ENCODE measurements at places on chromosomes 3 and 15.

- no peak for DNase-seq
These were observed 91.2 kb downstream of the POLR2M start for GRCh38 chr15:57797568-57798267.

- no peak for DNase-seq
These were observed 142.5 kb upstream of the EIF1B start for GRCh38 chr3:40166997-40167396.

DNA sequence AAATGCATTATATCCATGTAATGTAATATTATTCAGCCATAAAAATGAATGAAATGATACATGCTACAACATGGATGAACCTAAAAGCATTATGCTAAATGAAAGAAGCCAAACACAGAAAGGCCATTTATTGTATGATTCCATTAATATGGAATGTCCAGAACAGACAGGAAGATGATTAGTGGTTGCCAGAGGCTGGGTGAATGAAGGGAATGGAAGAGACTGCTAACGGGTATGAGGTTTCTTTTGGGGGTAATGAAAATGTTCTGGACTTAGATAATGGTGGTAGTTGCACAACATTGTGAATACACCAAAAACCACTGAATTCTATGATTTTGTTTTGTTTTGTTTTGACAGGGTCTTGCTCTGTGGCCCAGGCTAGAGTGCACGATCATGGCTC, 61.6 kb upstream of the MAP4 start:
- no peak for DNase-seq

GRCh38 chr3:134374105-134374790, at the start of gene AMOTL2:
TSS of gene AMOTL2 (minus strand) at chr3:134374447. CDS start at chr3:134371433, 3,014 bp downstream.
- no peak for DNase-seq

- no peak for DNase-seq
These were observed 80.7 kb downstream of the DIPK2A start for GRCh38 chr3:144052275-144052674.

GRCh38 chr3:56406826-56407515, 61.3 kb downstream of the ERC2 start:
- no peak for DNase-seq

- no peak for DNase-seq
These were observed 171.5 kb downstream of the RPLP1 start for GRCh38 chr15:69624155-69624520.

- no peak for DNase-seq
These were observed 52.2 kb downstream of the SATB1 start for GRCh38 chr3:18372786-18373405.

DNA sequence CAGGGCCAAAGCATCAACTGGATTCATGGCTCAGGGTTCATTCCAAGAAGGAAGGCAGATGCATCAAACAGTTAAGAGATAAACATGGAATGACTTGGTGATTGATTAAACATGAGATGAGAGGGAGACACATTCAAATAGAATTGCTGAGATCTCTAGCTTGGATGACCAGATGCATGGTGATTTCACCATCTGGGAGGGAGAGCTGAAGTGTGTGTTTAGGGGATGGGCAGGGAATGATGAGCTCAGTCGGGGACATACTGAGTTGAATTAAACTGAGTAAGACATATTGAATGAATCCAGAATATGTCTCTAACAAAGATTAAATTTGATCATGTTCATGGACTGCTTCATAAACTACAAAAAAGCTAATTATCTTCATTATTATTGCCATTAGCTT, 35.5 kb downstream of the CADPS start:
- DNase-seq, result no peak

GRCh38 chr3:155196131-155197021, 97.1 kb downstream of the STRIT1 start:
- no peak for DNase-seq

GRCh38 chr3:46367811-46368210, 2.9 kb upstream of the CCR5 start:
- DNase-seq, result no peak

DNA sequence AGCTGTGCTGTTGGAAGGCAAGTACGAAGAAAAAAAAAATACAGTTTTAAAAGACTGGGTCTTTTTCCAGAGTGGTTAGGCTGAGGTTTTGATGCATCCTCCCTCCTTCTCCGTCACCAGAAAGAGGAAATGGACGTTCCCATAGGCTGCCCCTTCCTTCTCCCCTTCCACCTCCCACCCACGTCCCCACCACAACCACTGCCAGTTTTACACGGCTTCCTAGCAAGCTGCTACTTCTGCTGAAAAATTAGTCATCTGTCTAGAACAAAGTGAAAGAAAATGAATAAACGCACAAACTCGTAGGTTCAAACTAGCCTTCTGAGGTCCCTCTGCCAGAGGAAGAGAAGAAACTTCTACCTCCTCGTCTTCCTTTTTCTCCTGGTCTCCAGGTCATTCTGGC, 71.6 kb upstream of the RPL35A start:
- DNase-seq, result no peak

DNA sequence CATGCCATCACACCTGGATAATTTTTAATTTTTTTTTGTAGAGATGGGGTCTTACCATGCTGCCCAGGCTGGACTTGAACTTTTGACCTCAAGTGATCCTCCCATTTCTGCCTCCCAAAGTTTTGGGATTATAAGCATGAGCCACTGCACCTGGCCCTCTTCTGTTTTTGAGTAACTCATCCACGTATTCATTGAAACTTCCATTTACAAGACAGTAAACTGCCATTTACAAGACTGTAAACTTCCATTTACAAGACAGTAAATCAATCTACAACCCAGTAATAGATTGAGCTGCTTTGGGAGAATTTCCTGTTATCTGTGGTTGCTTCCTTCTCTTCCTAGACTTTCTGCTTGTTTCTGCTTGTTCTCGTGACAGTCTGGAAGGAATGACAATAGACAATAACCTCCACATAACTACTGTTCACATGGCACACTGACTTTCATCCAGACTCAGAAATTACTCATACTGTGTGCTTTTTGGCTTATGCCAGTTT, 114.7 kb upstream of the CCNL1 start:
- DNase-seq, result no peak

DNA sequence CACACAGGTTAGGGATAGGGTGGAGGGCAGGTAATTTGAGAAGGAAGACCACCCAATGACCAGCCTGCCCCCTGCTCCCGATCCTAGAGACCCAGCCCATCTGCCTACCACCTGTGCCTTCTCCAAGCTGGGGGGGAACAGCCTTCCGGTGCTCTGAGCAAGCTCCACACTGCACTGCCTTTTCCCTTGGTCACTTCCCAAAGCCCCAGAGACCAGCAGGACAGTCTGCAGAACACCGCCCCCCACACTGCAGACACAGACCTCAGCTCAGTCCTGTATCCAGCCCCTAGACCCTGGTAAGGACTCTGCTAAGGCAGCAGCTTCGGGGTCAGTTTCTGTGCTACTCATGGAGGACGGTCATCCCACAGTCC, 156.9 kb downstream of the MEGF11 start:
- DNase-seq, result no peak

DNA sequence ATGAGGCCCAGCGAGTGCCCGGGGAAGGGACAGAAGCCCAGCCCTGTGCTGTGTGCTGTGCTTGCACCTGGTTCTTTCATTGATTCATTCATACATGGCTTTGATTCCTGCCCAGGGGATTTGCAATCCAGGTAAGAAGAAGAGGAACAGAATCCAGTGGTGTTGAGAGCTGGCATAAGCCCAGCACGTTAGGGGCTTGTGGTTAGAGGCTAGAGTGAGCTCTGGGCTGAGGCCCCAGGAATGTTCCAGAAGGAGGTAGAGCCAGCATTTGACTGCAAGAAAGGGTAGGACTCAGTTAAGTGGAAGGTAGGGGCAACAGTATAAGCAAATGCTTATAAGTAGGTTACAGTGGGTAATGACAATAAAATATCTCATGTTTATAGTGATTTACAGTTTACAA, 2.3 kb downstream of the VWA5B2 start:
- DNase-seq, result no peak

DNA sequence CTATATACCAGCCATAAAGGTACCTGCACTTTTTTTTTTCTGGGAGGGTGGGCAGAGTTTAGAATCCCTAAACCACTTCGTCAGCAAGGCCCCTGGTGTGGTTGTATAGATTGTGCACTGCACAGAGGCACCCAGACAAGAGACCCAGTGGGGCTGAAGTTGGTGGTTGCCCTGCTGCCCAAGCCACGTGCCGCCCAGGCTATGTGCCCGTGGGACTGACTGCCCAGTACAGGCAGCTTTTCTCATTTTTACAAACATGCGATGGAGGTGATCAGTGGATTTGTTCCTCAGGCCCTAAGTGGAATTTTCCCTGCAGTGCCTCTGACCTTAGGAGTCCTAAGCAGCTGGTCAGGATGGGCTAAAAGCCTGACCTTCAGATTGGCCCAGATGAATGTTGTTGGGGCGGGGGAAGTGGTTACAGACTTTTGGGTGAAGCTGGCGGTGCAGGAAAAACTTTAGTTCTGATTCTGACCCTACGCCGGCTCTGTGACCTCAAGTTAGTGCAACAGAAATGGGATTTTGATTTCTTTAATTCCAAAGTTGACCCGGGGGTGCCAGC, 34.9 kb upstream of the LIMD1 start:
- no peak for DNase-seq

DNA sequence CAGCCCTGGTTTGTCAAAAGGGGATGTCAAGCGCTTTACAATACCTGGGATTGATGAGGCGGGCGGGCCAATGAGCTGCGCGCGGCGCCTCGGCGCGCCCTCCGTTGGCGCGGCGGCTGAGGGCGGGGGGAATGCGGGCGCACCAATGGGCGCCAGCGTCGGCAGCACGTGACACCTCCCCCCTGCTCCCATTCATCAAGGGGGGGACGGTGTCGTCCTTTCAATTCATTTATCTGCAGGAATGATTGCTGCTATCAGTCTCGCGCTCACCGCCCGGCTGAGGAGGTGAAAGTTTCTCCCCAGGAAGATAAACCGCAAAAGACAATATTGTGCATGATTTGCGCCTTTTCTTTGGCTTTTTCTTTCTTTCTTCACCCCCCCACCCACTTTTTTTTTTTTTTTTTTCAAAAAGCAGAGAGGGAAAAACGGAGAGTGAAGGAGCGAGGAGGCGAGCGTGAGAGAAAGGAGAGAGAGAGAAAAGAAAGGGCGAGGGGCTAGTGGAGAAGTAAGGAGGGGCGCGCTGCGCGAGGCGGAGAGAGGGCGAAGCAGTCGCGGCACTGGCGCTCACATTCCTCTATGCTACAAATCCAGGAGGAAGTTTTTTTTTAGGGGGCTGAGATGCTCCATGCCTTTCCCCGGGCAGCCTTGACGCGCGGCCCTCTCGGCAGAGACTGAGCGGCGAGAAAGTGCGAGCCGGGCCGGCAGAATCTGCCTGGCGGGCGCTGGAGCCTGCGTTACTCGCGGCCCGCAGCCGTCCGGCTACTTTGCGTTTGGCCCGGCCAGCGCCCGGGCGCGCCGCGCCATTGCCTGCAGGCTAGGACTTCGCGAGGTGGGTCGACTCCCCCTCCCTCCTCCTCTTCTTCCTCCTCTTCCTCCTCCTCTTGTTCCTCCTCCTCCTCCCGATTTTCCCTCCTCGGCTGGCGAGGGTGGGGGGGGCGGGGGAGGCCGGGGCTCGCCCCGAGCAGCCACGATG, at the start of gene ZIC1:
Gene ZIC1, plus strand, starts transcription at position 223 of the 973 bp plus-strand sequence. Its CDS starts 748 bp downstream, at position 971.
- no peak for DNase-seq

- DNase-seq, result no peak
These were observed 19.8 kb downstream of the DGKG start for GRCh38 chr3:186342197-186342596.

GRCh38 chr3:194244167-194244566, 107.0 kb downstream of the CPN2 start:
- no peak for DNase-seq

DNA sequence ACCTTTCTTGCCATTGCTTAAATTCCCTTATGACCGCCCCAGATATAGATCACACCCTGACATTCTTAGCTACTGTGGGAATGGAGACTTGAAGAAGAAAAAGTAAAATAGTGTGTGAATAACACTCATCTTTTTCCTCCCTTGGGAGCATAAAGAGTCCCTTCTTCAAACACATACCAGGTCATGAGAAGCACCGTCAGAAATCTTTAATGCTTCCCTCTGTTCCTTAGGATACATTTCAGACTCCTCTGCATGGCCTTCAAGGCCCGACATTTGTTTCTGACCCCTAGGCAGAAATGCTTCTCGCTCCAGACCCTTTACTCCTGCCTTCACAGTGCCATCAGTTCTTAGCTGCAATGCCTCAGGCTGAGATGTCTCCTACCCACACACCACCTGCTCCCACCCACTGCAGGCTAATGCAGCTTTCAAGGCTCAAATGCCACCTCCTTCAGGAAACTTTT, 143.8 kb upstream of the IL12A start:
- no peak for DNase-seq

GRCh38 chr3:70646635-70647034, 334.2 kb upstream of the MDFIC2 start:
- no peak for DNase-seq

DNA sequence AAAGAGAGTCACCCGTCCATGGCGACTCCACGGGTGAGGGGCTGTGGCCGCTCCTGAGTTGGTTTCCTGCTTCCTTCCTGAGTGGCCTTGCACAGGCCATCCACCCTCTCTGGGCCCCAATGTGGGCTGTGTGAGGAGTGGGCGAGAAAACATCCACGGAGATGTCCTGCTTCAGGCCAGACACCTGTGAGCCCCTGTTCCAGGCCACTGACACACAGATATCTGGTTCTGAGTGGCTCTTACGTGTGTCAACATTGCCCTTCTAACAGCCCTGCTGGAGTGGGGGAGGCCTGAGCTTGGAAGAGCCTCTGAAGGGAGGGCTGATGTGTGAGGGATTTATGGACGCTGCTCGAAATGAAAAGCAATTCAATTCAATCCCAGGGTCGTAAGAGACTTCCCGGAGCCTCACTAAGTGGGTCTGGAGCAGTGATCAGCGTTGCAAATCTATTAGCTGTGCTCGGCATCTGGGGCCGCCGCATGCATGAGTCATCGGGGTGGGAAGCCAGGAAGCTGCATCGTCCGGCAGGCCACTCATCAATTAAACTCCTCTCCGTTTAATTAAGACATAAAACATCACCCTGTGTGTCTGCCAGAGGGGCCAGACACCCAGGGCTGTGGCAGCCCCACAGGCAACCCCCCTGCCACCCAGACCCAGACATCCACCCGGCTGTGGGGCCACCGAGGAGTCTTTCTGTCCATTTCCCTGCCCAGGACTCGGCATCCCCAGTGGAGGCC, 20.0 kb upstream of the PRR23E start:
- DNase-seq, result no peak

DNA sequence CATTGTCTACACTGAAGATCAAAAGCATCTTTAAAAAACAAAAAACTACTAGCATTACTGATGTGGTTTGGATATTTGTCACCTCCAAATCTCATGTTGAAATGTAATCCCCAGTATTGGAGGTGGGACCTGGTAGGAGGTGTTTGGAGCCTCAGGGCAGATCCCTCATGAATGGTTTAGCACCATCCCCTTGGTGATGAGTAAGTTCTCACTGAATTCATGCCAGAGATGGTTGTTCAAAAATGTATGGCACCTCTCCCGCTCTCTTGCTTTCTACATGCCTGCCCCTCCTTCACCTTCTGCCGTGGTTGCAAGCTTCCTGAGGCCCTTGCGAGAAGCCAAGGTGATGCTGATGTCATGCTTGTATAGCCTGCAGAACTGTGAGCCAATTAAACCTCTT, 136.6 kb upstream of the FHIT start:
- no peak for DNase-seq

GRCh38 chr15:34217587-34218225, 7.1 kb upstream of the EMC4 start:
- DNase-seq, result no peak

GRCh38 chr3:180267202-180267843, 230.6 kb upstream of the PEX5L start:
- no peak for DNase-seq

Measured in stimulated activated CD4-positive, alpha-beta T cell treated with anti-CD3 and anti-CD28 coated beads, Interleukin-1b, Interleukin-23, amount 100 ng/mL, for 1 hour (primary cell).